ENCODE measurements at places on chromosomes 7 and 10. TPM values are rescaled to one million over a fixed set of nuclear protein-coding genes. Genes with fewer than 3 reads are reported as not detected.

DNA sequence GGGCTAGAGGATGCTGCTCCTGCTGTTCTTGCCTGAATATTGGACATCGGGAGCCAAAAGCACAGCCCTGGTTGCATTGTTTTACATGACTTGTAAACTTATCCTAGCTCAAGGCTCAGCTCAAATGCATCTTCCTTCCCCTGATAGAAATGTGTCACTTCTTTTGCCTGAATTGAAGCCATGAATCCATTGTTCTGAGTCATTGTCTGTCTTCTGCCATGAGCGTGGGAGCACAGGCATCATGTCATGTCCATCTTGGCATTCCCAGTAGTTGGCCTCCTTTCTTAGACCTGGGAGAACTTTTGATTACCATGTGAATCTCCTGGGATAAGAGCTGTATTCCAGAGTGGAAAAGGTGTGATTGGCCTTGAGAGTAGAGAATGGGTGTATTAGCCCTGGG is 54.1 kb upstream of the OPN4 start:
- H3K4me1 ChIP-seq, result no peaks in the 10 kb centered on the region
- H3K27ac ChIP-seq, result no peak overlapping the region
- no peak overlapping the region for H3K4me3 ChIP-seq
- DNase-seq, result no peak

DNA sequence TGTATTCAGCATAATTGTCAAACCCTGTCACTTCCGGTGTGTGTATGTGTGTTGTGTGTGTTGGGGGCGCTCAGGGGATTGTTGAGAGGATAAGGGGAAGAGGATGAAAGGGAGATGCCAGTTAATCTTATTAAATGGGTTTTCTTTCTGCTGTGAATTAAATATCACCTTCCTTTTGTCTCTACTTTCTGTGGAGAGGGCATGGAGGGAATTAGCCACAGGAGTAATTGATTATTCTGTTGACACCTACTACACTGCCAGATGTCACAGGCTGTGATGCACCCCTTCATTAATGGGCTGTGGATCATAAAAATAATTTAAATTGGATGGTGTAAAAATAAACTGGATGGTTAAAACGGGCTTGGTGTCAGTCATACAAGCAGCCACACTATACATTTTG is 311.9 kb downstream of the MDFIC start:
- no peak overlapping the region for H3K4me3 ChIP-seq
- no peak overlapping the region for H3K27ac ChIP-seq
- H3K36me3 ChIP-seq, result no peaks in the 10 kb centered on the region
- no peak for DNase-seq
- no peaks in the 10 kb centered on the region for H3K27me3 ChIP-seq

DNA sequence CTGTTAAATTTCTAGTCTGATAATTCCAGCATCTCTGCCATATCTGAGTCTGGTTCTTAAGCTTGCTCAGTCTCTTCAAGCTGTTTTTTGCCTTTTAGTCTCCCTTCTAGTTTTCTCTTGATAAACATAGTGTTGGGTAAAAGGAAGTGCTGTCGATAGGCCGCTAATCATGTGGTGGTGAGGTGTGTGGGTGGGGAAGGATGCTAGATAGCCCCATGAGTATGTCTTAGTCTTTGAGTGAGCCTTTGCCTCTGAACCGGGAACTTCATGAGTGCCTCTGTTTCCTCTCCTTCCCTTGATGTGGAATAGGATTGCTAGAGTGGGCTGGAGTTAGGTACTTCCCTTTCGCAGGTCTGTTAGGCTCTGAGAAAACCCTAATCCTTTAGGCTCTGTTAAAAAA is 441.8 kb downstream of the INHBA start:
- no peak overlapping the region for H3K27ac ChIP-seq
- no peaks in the 10 kb centered on the region for H3K36me3 ChIP-seq
- H3K27me3 ChIP-seq, result no peaks in the 10 kb centered on the region
- no peak for DNase-seq
- H3K4me1 ChIP-seq, result no peaks in the 10 kb centered on the region

- H3K36me3 ChIP-seq, result no peaks in the 10 kb centered on the region
- DNase-seq, result no peak
- no peak overlapping the region for H3K4me3 ChIP-seq
- H3K27ac ChIP-seq, result no peak overlapping the region
- no peaks in the 10 kb centered on the region for H3K27me3 ChIP-seq
- H3K4me1 ChIP-seq, result no peaks in the 10 kb centered on the region
Observed at GRCh38 chr10:29141761-29142160, 147.1 kb upstream of the LYZL1 start.

DNA sequence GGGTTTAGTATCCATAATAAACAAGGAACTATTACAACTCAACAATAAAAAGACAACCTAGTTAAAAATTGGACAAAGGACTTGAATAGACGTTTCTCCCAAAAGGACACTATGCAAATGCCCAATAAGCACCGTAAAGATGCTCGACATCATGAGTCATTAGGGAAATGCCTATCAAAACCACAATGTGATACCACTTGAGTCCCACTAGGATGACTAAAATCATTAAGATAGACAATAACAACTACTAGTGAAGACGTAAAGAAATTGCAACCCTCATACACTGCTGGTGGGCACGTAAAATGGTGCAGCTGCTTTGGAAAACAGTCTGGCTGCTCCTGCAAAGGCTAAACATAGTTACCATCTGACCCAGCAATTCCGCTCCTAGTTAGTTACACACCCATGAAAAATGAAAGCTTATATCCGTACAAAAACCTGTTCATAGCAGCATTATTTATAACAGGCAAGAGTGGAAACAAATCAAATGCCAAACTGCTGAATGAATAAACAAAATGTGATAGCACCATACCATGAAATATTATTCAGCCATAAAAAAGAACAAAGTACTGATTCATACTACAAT is 17.3 kb downstream of the CCDC3 start:
- H3K27me3 ChIP-seq, result no peaks in the 10 kb centered on the region
- H3K36me3 ChIP-seq, result no peaks in the 10 kb centered on the region
- no peak for DNase-seq
- no peak overlapping the region for H3K4me3 ChIP-seq

DNA sequence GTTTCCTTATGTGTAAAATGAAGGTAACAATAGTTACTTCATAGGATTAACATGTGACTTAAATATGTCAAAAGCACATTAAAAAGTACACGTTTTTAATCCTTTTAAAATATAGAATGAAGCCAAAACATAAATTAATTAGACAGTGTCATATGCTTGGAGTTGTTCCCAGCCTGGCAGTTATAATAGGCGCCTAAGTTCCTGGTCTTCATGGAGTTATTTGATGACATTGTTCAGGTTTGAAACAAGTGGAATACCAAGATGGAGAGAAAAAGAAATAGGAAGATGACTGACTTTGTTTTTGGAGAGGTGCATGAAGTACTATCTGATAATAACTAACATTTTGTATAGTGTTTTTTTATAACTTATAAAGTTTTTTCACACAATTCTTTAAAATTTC is 67.3 kb downstream of the ZNRF2 start:
- H3K4me3 ChIP-seq, result no peak overlapping the region
- no peak overlapping the region for H3K27ac ChIP-seq
- no peaks in the 10 kb centered on the region for H3K36me3 ChIP-seq

- no peaks in the 10 kb centered on the region for H3K36me3 ChIP-seq
- H3K4me1 ChIP-seq, result no peaks in the 10 kb centered on the region
- no peaks in the 10 kb centered on the region for H3K27me3 ChIP-seq
- H3K27ac ChIP-seq, result no peak overlapping the region
- DNase-seq, result no peak
- H3K4me3 ChIP-seq, result no peak overlapping the region
Observed at GRCh38 chr10:105743343-105744056, 1102.4 kb downstream of the SORCS3 start.

- peak; percentile 29 for DNase-seq
- H3K27ac ChIP-seq, result no peak overlapping the region
- H3K4me3 ChIP-seq, result no peak overlapping the region
- H3K27me3 ChIP-seq, result peaks cover 13% of the 10 kb centered on the region
Observed at GRCh38 chr7:44143646-44144250, 2.6 kb upstream of the MYL7 start.

DNA sequence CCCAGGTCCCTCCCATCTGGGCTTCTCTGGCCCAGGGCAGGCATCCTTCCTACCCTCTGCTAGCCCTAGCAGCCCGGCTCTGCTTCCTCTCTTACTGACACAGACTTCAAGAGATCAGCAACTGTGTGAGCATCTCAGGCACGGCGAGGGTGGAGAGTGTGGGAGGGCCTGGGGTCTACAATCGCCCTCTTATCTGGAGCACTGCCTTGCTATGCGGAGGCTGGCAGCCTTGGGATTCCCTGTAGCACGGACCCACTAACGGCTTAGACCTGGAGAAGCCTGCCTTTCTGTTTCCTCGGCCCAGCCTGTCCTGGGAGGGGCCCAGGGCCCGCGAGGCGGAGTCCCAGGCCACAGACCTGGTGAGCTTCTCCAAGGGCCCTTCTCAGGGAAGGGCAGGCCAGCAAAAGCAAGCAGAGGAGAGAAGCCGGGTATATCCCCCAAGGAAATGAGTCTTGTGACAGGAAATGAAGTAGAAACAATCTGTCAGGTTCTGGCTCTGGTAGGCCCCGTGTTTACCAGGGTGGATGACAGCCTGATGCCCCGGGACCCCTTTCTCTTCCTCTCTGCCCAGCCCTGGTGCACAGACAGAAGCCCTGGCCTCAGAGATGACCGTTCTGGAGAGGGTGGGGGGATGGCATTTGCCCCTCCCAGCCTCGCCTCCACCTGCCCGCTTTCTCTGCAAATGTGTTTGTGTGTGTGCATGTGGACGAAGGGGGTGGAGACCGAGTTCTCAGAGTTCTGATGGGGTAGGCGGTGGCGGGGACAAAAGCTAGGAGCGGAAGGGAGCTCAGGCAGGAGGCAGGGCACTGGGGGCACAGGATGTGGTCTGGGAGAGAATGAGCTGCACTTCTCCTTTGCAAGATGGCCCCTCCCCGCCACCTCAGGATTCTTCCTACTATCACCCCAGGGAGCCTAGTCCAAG is 2.5 kb downstream of the LRCH4 start:
- peaks cover 44% of the 10 kb centered on the region for H3K36me3 ChIP-seq
- H3K4me3 ChIP-seq, result peak overlapping the region; percentile 98
- H3K27ac ChIP-seq, result peak overlapping the region; percentile 99

GRCh38 chr7:98236355-98237185 is 15.5 kb downstream of the TECPR1 start:
- peaks cover 46% of the 10 kb centered on the region for H3K36me3 ChIP-seq
- DNase-seq, result no peak
- no peak overlapping the region for H3K27ac ChIP-seq
- H3K4me3 ChIP-seq, result no peak overlapping the region

The PIP gene
- not detected for total RNA-seq

The FAM3C gene
- total RNA-seq, result 51.4 TPM

The GRM3 gene
- not detected for total RNA-seq
